ENCODE measurements at places on chromosomes 16 and 17.

DNA sequence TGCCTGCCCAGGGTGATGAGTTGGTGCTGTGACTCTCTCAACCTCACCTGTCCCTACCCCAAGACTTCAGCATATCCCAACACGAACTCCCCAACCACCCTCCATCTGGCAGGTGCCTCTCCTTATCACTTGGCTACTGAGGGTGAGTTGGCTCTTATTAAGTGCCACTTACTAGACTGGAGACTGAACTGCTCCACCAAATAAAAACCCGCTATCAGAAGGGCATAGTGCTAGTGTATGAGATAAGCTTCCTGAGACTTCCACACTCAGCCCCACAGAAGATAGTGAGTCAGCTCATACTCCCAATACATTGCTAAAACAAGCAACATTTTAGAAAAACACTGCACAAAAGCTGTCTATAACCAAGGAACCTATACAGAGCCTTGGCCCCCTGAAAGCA lies 16.0 kb upstream of the CCL18 start:
- DNase-seq, result no peak

DNA sequence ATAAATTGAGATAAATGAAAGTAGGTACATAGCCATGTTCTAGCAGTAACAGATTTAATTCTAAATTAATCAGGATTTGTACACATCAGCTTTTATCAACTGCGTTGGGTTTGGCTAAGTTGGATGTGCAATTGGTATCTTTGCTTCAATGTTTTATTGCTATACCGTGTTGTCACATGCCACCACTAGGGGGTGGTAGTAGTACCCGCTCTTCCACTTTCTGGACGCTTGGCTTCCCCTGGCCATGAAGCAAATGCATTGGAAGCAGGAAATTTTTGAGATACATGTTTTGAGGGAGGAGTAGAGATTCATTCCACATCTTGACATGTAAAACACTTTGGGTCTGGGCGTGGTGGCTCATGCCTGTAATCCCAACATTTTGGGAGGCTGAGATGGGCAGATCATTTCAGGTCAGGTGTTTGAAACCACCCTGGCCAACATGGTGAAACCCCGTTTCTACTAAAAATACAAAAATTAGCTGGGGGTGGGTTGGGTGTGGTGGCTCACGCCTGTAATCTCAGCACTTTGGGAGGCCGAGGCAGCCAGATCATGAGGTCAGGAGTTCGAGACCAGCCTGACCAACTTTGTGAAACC lies 58.6 kb downstream of the EMP2 start:
- no peak for DNase-seq

DNA sequence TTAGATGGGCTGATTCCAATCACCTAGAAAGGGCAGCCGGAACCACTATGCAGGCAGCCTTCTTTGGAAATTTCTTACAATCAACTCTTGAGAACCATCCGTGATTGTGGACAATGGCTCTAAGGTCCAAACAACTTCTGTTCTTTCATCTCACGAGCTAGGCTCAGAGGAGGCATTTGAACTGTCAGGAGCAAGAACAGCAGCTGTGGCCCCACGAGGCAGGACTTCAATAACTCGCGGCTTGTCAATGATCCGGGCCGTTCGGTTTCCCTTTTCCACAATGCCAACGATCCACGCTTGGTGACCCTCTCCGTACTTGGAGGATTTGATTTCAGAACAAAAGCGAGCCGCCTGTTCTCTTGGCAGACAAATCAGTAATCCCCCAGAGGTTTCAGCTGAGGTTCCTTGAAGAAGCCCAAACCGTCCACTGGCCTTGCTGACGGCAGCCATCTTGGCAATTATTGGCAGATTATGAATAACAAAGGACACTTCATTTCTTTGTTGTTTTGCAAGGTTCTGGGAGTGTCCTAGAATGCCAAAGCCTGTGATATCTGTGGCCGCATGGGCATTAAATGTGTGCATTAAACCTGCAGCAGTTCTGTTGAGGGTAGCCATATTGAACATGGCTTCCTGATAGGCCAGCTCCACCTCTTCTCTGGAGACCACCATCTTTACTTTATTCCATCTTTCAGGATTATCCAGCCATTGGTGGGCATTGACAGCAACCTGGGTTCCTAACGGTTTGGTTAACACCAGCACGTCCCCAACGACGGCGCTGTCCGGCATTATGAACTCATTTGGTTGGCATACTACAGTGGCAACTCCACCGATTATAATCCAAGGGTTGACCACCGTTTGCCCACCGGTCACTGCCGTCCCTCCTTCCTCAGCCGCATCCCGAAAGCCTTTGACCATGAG lies 1.2 kb downstream of the SEPHS2 start:
- no peak for DNase-seq

- DNase-seq, result no peak
Observed at GRCh38 chr17:61684818-61685217, 93.8 kb upstream of the NACA2 start.

DNA sequence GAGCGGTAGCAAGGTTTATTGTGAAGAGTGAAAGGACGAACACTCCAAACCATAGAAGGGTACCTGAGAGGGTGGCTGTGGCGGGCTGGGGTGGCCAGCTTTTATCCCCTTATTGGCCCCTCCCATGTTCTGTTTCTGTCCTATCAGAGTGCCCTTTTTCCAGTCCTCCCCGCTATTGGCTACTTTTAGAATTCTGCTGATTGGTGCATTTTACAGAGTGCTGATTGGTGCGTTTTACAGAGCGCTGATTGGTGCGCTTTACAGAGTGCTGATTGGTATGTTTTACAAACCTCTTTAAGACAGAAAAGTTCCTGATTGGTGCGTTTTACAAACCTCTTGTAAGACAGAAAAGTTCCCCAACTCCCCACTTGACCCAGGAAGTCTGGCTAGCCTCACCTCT lies 12.5 kb downstream of the GSG1L2 start:
- no peak for DNase-seq

GRCh38 chr17:72615627-72615991 lies 476.9 kb downstream of the SLC39A11 start:
- no peak for DNase-seq

GRCh38 chr16:48235556-48236136 lies 8.5 kb upstream of the LONP2 start:
- no peak for DNase-seq

DNA sequence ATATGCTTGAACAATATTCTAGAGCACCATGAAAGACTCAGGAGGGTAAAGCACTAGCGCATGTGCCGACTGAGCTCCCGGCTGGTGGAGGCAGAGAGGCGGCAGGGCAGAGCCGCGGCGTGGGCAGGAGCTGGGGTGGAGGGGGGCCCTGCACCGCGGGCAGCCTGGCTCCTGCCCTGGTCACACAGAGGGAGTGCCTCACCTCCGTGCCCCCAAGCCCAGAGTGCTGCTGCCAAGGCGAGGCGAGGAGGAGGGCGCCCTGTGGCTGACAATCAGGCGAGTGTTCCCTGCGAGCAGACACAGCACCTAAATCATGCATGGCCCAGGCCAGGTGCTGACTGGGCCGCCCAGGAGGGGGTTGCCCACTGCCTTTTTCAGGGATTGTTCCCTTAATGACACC lies 105.8 kb upstream of the TNRC6C start:
- no peak for DNase-seq

GRCh38 chr17:19328441-19329061 lies 34.0 kb downstream of the B9D1 start:
- no peak for DNase-seq

DNA sequence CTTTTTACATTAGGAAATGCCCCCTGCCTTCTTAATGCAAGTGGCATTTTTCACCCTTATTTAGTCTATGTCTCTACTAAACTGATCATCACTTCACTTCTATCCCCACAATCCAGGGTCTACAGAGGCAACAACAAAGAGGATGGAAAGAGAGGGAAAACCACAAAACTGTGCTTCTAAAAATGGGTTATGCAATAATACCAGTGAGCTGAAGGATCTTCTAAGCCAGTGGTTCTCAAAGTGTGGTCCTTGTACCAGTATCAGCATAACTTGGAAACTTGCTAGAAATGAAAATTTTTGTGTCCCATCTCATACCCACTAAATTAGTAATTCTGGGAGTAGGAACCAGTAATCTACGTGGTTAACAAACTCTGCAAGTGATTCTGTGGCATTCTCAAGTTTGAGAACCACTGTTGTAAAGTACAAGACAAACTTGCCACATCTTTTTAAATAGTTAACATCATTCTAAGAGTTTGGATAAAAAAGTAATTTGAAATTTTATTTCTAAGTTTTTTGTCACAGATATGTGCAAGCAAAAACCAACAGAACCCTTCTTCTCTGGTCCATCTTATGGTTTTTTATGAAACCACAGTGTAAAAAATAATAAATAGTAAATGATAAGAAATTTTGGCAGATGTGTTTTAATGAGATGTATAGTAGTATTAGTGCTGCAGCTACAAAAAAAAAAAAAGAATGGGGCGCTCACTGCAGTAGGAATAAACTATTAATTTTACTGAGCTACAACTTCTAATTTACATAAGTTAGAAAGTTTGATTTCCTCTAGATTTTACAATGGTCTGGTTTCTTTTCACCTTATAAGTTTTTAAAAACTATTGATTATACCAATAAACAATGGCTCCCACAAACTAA lies 16.2 kb downstream of the CDC27 start:
- no peak for DNase-seq

- DNase-seq, result no peak
Observed at GRCh38 chr17:29138184-29138955, 41.8 kb downstream of the MYO18A start.

DNA sequence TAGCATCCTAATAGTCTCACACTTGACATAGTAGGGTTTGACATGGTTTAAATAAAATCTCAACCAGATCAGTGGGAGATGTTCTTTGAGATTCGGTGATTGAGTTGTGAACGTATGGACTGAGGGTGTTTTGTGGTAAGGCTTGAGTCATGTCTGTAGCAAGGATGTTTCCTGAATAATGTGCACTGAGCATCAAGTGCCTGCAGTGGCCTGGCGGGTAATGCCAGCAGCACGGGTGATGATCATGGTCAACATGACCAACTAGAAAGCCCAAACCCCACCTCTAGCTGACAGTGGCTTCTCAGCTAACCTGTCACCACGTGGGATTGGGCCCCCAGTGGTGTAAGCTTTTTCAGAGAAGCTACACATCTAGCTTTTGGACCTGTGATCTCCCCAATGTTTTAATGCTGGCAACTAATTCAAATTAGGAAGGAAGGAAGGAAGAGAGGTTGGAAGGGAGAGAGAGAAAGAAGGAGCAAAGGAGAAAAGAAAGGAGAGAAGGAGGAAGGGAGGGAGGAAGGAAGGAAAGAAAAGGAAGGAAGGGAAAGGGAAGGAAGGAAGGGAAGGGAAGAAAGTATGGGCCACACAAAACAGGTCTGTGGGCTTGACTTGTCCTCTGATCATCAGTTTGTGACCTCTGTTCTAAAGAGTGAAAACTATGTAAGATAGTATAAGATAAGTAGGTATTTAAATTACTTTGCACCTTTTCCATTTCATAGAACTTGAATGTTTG lies 55.4 kb downstream of the WWOX start:
- DNase-seq, result no peak

GRCh38 chr17:67203818-67204217 lies 41.2 kb downstream of the HELZ start:
- DNase-seq, result no peak

- DNase-seq, result no peak
Observed at GRCh38 chr17:50527949-50528474, 4.5 kb upstream of the EPN3 start.

GRCh38 chr17:76537578-76538280 lies at the start of gene CYGB:
Gene CYGB, minus strand, starts transcription at chr17:76537709. Its CDS starts 167 bp downstream, at chr17:76537542.
- no peak for DNase-seq

GRCh38 chr16:68147444-68147843 lies 62.3 kb downstream of the NFATC3 start:
- no peak for DNase-seq

DNA sequence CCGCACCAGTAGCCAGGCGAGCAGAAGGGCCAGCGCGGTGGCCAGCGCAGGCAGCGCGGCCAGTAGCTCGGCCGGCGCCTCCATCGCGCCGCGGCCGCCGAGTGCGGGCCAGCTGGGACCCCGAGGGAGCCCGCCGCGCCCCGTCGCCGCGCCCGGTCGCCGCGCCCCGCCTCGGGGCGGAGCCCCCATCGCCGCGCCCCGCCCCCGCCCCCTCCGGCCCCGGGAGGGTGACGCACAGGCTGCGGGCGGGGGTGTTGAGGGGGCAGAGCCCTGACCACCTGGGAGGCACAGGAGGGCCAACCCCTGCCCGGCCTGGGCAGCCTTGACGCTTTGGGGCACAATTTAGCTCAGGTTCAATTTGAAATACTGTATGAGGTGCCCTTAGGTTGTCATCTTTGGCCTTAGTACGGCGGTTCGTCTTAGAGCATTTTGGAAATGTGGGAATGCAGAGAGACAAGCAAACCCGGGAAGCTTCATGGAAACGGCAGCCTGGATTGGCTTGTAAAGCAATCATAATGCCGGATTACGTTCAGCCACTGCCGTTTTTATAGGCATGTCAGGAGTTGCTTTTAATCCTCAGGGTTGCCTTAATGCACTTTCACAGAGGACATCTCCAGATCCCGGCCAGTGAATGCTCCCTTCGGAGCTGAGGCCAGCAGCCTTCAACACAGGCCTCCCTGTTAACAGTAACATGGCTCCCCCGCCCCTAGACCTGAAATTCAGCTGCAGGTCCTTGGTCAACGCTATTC lies at the start of gene MXRA7:
TSS of gene MXRA7 (minus strand) at position 103 of the 749 bp plus-strand sequence. CDS start at position 84, 19 bp downstream.
- no peak for DNase-seq

- DNase-seq, result no peak
Observed at GRCh38 chr17:2943981-2944380, 119.4 kb downstream of the OR1D5 start.

DNA sequence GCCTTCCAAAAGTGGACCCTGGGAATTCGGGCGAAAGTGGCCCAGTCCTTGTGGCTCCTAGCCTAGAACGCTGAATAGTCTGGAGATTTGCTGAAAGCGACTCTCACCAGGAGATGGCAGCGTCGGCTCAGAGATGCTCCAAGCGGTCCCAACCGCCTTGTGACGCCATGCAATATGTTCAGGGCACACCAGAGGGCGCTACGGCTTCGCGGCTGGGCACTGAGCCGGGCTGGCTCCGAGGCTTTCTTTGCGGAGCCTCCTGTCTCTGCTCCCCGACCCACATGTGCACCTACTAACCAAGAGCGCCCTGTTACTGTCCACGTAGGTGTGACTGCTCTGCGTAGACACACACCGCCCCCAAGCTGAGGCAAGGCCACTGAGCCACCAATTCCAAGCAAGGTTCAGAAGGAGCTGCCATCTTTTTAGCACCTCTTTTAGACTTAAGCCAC lies 36.9 kb downstream of the SYCE1L start:
- no peak for DNase-seq

- DNase-seq, result no peak
Observed at GRCh38 chr16:354291-354881, 1.9 kb upstream of the AXIN1 start.

DNA sequence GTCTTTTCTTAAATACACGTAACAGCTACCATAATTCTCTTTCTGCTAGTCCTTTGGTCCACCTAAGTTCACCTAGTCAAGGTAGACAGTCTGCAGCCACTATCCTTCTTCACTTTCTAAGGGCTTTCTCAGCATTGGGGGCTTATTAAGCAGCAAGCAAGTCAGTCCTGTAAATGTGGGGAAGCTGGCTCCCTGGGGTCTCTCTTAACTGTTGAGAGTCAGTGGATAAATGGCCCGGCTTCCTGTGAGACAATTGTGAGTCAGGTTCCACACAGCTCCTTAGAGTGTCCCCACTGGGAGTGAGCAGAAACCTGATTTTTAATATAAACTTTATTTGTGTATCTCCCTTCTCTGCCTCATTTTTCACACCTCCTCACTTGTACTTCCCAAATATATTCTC lies 132.1 kb downstream of the CDH13 start:
- no peak for DNase-seq

GRCh38 chr17:64461788-64462187 lies 12.9 kb downstream of the MILR1 start:
- DNase-seq, result no peak

Measured in skeletal muscle cell (primary cell).